ENCODE measurements at places on chromosomes 4 and X. TPM values are rescaled to one million over a fixed set of nuclear protein-coding genes. Genes with fewer than 3 reads are reported as not detected.

GRCh38 chrX:40291553-40291952 lies 193.8 kb upstream of the BCOR start:
- no peak overlapping the region for H3K4me3 ChIP-seq
- H3K4me1 ChIP-seq, result peaks cover 2% of the 10 kb centered on the region
- no peaks in the 10 kb centered on the region for H3K36me3 ChIP-seq
- H3K27me3 ChIP-seq, result peaks cover 15% of the 10 kb centered on the region

- DNase-seq, result peak; percentile 37
- H3K27me3 ChIP-seq, result peaks cover 19% of the 10 kb centered on the region
- H3K4me3 ChIP-seq, result no peak overlapping the region
- no peaks in the 10 kb centered on the region for H3K36me3 ChIP-seq
- H3K4me1 ChIP-seq, result no peaks in the 10 kb centered on the region
Observed at GRCh38 chrX:115499112-115499805, 61.7 kb upstream of the PLS3 start.

DNA sequence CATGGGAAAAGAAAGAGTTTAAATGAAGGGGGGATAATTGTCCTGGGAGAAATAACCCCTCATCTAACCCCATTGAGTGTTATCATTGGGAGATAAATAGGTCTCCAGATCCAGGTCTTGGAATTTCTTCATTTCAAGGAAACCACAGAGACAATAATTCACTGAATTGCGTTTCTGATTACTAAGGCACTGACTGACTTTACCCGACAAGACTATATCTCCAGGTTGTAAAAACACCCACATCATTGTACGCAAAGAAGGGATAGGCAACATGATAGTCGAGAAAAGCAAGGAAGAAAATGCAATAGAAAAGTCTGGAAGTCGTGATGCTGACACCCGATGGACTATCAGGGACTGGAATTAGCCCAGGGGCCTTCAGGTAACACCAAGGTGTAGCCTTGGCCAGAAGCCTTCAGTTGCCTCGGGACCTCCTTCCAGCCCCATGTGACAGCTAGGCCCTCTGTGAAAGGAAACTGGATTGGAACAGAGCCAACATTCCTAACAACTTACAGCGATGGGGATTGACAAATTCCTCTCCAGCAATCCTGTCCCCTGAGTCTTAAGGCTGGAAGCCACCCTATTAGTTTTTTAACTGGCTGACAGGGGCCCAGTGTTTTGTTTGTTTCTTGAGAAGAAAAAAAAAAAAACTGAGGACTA lies 46.5 kb upstream of the RAB9B start:
- no peak overlapping the region for H3K27ac ChIP-seq
- H3K27me3 ChIP-seq, result peaks cover 2% of the 10 kb centered on the region
- DNase-seq, result peak; percentile 20
- no peaks in the 10 kb centered on the region for H3K36me3 ChIP-seq
- no peaks in the 10 kb centered on the region for H3K4me1 ChIP-seq

DNA sequence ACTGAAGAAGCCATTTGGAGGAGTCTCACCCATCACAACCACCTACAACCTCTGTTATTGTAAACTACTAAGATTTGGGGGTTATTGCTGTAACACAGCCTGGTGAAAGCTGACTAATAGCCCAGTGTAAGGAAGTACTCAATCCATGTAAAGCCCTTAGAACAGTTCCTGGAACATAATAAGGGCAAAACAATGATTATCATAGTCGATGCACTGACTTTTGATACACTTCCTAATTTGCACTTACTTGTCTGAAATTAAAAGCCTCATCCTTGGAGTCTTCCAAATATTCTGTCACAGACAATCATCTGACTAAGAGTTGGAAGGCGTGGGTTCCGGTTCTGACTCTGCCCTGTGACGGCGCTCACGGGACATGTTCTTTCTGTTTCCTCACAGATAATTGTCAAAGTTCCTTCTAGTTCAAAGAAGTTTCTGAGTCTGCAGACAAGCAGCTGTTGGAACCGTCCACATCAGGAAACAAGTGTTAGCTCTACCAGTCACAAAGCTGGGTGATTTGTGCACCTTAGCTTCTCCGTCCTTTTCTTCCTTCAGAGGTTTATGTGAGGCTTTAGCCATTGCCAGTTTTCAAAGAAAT lies 33.4 kb upstream of the RASGEF1B start:
- peaks cover 2% of the 10 kb centered on the region for H3K4me1 ChIP-seq
- no peaks in the 10 kb centered on the region for H3K36me3 ChIP-seq
- no peaks in the 10 kb centered on the region for H3K27me3 ChIP-seq
- no peak overlapping the region for H3K4me3 ChIP-seq
- H3K27ac ChIP-seq, result peak overlapping the region; percentile 60
- DNase-seq, result peak; percentile 82

- DNase-seq, result peak; percentile 74
- H3K27me3 ChIP-seq, result no peaks in the 10 kb centered on the region
- H3K4me1 ChIP-seq, result peaks cover 9% of the 10 kb centered on the region
- H3K4me3 ChIP-seq, result no peak overlapping the region
Observed at GRCh38 chr4:16608123-16608522, 290.3 kb downstream of the LDB2 start.

DNA sequence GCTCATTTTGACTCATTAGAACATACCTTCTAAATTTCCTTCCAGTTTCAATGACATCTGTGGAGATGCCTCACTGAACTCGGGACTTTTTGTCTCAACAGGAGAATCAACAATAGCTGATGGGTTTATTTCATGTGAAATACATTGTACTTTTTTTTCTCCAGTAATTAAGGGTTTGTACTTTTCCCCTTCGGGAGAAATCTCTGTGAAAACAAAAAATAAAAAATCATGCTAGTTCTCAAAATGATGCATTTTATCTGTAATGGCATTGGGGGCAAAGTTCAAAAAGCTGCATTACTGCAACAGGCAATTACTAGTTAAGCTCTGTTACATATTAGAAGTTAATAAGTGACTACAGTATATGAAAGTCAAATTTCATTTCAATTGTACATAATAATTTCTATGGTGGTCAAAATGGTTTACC lies 167.3 kb upstream of the SH3RF1 start:
- no peak for DNase-seq
- H3K36me3 ChIP-seq, result peaks cover 2% of the 10 kb centered on the region
- no peak overlapping the region for H3K4me3 ChIP-seq
- no peaks in the 10 kb centered on the region for H3K27me3 ChIP-seq
- no peak overlapping the region for H3K27ac ChIP-seq

DNA sequence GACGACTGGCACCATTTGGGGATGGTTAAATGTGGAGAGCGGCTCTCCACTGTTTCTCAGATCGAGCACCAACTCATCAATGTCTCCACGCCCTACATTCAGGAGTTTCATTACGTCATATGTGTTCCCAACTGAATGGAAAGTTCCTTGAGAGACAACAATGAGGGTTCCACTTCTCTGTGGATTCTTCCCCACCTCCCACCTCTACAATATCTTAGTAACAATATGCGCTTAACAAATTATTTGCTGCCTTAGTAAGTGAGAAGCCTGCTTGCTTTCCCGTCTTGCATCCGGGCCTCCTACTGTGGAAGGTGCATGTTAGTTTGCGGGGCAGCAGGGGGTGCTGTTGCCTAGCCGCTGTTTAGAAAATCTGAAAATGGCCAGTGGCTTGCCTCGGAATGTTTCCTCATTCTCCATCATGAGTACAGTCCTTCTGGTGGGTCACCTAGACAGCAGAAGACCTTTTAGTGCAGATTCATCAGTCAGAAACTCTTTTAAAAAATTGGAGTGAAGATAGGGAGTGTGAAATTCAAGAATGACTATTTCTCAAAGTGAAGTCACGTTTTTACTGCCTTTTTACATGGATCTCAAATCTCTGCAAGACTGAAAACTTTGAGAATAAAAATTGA lies 55.7 kb downstream of the PHOX2B start:
- peak; percentile 35 for DNase-seq
- no peak overlapping the region for H3K27ac ChIP-seq
- H3K4me1 ChIP-seq, result no peaks in the 10 kb centered on the region
- no peaks in the 10 kb centered on the region for H3K27me3 ChIP-seq
- no peak overlapping the region for H3K4me3 ChIP-seq
- H3K36me3 ChIP-seq, result peaks cover 19% of the 10 kb centered on the region

DNA sequence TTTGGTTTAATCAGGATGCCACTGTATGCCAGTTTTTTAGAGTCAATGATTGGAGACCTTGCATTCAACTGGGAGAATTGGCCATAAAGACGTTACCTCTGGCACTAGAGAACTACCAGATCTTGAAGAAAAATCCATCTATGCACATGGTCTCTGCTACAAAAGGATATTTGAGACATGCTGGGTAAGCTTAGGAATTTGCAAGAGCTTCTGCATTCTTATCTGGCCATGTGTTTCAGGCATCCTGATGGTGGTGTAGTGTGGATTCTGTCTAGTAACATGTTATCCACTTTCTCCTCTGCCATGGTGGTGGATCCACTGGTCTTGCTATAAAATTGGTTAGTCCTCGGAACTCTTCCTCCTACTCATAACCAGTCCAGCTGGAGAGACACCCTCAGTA lies 185.3 kb upstream of the WDFY3 start:
- no peak for DNase-seq
- peaks cover 15% of the 10 kb centered on the region for H3K4me1 ChIP-seq
- no peak overlapping the region for H3K4me3 ChIP-seq
- no peaks in the 10 kb centered on the region for H3K36me3 ChIP-seq

GRCh38 chrX:20715176-20715575 lies 448.5 kb upstream of the RPS6KA3 start:
- no peak overlapping the region for H3K27ac ChIP-seq
- DNase-seq, result no peak
- H3K4me3 ChIP-seq, result no peak overlapping the region
- H3K36me3 ChIP-seq, result no peaks in the 10 kb centered on the region
- peaks cover 4% of the 10 kb centered on the region for H3K27me3 ChIP-seq

DNA sequence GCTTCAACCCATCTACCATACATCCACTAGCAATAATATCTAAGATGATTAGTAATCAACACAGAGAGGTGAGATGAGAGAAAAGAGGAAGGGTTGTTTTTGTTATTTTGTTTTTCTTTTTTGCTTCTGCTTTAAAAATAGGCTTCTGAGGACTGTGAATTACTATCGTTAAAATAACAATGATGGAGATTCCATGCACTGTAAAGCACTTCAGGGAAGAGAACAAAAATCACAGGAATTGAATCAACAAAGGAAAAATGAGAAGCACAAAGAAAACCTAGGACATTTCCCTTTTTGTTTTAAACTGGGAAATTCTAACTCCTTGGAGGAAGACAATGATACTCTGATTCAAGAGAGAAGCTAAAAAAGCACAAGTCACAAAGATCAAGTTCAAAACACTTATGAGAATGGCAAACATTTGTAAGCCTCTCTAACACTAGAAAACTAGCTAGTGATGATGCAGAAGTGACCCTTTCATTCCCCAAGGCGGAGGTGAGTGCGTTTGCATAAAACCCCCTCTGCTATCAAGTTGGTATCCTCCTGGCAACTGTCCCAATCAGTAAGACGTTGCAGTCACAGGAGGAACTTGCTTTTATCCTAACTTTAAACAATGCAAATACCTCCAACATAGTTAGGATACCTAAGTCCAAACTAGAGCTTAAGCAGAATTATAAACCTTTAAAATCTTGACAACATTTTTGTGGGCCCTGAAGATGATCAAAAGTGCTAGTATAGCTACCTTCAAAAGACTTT lies 308.5 kb downstream of the CAMK2D start:
- H3K27ac ChIP-seq, result no peak overlapping the region
- peaks cover 11% of the 10 kb centered on the region for H3K36me3 ChIP-seq
- no peaks in the 10 kb centered on the region for H3K4me1 ChIP-seq
- H3K4me3 ChIP-seq, result no peak overlapping the region
- H3K27me3 ChIP-seq, result no peaks in the 10 kb centered on the region
- DNase-seq, result peak; percentile 42

GRCh38 chr4:158094413-158095134 lies 78.3 kb downstream of the GASK1B start:
- no peaks in the 10 kb centered on the region for H3K4me1 ChIP-seq
- no peak for DNase-seq
- no peaks in the 10 kb centered on the region for H3K36me3 ChIP-seq
- H3K27ac ChIP-seq, result no peak overlapping the region

GRCh38 chrX:130775849-130776248 lies 127.2 kb downstream of the ENOX2 start:
- H3K27me3 ChIP-seq, result peaks cover 4% of the 10 kb centered on the region
- H3K36me3 ChIP-seq, result no peaks in the 10 kb centered on the region
- H3K27ac ChIP-seq, result no peak overlapping the region
- DNase-seq, result no peak

- no peaks in the 10 kb centered on the region for H3K4me1 ChIP-seq
- peak; percentile 5 for DNase-seq
- H3K27ac ChIP-seq, result no peak overlapping the region
- H3K4me3 ChIP-seq, result no peak overlapping the region
Observed at GRCh38 chr4:36786519-36786918, 458.0 kb upstream of the NWD2 start.

DNA sequence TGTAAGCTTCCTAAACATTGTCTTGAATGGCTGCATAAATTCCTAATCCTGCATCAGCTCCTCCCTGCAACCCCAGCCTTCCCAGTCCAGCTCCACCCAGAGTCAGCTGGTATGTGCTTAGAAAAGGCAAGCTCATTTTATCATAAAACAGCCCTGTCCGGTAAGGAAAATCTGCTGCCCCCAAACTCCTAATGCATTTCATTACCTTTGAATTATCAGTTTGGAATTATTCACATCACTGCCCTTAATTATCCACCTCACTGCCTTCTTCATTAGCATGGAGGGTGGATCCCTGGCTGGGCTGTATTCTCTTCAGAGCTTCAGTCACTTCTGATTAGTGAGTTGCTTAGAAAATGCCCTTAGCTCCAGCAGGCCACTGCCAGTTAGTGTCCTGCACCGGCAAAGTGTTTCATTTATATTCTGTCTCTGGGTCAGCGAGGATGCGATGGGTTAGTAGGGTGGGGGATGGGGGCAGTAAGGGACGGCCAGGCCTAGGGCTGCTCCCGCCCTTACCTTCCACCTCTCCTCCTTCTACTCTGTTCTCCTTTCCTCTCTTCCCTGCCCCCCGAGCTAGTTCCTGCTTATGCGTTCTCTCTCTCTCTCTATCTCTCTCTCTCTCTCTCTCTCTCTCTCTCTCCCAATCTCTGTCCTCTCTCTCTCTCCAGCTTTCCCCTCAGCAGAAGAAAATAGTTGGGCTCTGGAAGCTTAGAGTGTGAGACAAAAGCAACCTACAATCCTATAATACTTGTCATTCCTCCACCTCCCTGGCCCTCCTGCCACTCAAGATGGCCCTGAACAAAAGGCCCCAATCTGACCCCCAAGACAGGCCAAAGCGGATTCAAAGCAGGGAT lies 174.8 kb upstream of the KLF3 start:
- H3K27ac ChIP-seq, result peak overlapping the region; percentile 33
- peaks cover 5% of the 10 kb centered on the region for H3K4me1 ChIP-seq
- no peaks in the 10 kb centered on the region for H3K27me3 ChIP-seq
- no peak overlapping the region for H3K4me3 ChIP-seq
- DNase-seq, result peak; percentile 75

GRCh38 chr4:101103381-101104142 lies 243.8 kb downstream of the PPP3CA start:
- H3K36me3 ChIP-seq, result no peaks in the 10 kb centered on the region
- DNase-seq, result peak; percentile 69
- peaks cover 7% of the 10 kb centered on the region for H3K4me1 ChIP-seq
- no peak overlapping the region for H3K4me3 ChIP-seq

GRCh38 chrX:32525234-32525633 lies 686.1 kb downstream of the DMD start:
- no peak for DNase-seq
- H3K4me3 ChIP-seq, result no peak overlapping the region
- H3K27ac ChIP-seq, result no peak overlapping the region
- H3K27me3 ChIP-seq, result peaks cover 2% of the 10 kb centered on the region

GRCh38 chrX:37905436-37906147 lies 58.2 kb upstream of the DYNLT3 start:
- H3K27ac ChIP-seq, result no peak overlapping the region
- peaks cover 22% of the 10 kb centered on the region for H3K27me3 ChIP-seq
- no peaks in the 10 kb centered on the region for H3K36me3 ChIP-seq

NUP54 gene
- total RNA-seq, result 45.7 TPM

POU3F4 gene
- under 0.01 TPM for total RNA-seq

TENM3 gene
- total RNA-seq, result 32.9 TPM

RBM46 gene
- total RNA-seq, result 0.09 TPM

SFRP2 gene
- 51.2 TPM for total RNA-seq

TRIM75 gene
- total RNA-seq, result 0.09 TPM

PQBP1 gene
- 54.4 TPM for total RNA-seq

EXOC1L gene
- not detected for total RNA-seq

CXCL1 gene
- 0.13 TPM for total RNA-seq

DMD gene
- 106 TPM for total RNA-seq
